CD4-positive, alpha-beta T cell treated with Interleukin-6 at 100 ng/mL for 8 hours (primary cell): ENCODE measurements at places on chromosomes 6 and 20.

DNA sequence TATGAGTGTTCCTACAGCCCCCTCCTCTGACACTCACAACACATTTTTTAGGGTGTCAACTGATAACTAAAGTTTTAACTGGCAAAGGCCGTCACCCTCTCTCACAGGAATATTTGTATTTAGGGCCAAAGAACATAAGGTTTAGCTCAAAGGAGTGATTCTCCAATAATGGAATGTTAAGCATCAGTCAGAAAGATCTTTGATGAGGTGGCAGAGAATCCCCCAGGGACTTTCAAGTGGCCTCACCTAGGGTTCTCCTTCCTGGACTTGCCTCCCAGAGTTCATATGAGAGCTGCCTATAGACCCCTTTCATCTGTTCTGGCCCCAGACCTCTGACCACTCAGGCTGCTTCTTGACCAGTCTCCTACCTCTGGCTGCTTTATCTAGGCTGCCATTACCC is 7.4 kb upstream of the SCUBE3 start:
- DNase-seq = no peak

DNA sequence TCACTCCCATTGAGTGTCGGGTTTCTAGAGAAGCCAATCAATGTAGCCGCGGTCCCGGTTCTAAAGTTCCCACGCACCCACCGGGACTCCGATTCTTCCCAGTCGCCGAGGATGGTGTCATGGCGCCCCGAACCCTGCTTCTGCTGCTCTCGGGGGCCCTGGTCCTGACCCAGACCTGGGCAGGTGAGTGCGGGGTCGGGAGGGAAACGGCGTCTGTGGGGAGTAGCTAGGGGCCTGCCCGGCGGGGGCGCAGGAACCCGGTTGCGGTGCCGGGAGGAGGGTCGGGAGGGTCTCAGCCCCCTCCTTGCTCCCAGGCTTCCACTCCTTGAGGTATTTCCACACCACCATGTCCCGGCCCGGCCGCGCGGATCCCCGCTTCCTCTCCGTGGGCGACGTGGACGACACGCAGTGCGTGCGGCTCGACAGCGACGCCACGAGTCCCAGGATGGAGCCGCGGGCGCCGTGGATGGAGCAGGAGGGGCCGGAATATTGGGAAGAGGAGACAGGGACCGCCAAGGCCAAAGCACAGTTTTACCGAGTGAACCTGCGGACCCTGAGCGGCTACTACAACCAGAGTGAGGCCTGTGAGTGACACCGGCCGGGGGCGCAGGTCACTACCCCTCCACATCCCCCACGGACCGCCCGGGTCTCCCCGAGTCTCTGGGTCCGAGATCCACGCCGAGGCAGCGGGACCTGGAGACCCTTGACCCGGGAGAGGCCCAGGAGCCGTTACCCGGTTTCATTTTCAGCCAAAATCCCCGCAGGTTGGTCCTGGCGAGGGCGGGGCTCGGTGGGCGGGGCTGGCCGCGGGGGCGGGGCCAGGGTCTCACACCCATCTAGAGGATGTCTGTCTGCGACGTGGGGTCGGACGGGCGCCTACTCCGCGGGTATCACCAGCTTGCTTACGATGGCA is 35.2 kb upstream of the HLA-G start:
- peak; percentile 79 for DNase-seq

GRCh38 chr6:42313941-42314570 is 96.4 kb upstream of the MRPS10 start:
- no peak for DNase-seq

DNA sequence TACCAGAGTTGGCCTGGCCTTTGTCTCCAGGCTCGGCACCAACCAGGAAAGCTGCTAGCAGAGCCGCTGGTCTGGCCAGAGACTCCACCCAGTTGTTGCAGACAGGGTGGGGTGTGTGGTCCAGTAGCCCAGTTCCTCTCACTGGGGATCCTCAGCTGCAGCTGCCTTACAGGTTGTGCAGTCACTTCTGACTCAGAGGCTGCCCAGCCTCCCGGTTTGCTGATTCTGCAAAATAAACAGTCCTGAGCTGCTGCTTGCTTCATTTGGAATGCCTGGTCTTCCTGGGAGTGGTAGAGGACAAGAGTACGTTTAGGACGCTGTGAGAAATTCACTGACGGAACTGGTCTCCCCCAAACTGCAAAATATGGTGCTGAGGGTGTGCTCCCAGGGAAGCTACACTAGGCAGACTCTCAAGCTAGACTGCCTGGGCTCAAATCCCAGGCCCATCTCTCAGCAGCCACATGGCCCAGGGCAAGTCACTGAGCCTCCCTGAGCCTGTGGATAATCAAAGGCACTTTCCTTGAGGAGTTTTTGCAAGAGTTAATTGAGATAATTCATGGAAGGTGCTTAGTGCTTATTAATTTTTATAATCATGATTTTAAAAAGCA is 246.1 kb downstream of the TFAP2C start:
- DNase-seq = no peak

DNA sequence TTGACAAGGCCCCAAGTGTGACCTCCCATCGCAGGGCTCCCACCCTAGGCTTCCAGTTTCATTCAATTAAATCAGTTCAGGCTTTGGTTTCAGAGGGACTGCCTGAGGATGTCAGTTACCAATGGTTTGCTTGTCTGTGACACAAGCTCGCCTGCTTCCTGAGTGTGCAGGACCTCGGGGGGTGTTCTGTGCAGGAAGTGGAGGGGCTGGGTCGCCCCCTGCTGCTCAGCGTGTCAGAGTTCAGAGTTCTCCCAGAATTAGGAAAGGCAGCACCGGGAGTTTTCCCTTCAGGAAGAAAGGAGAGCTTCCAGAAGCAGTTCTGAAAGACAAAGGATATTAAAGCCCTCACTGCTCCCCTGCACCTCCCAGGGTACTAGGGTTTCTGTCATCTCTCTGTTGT is 50.8 kb upstream of the TGM3 start:
- no peak for DNase-seq
